Activated T-cell treated with anti-CD3 and anti-CD28 coated beads for 24 hours (primary cell): ENCODE measurements at places on chromosomes 3 and 15.

- DNase-seq = no peak
Observed at GRCh38 chr3:14804835-14805780, 13.7 kb upstream of the FGD5 start.

DNA sequence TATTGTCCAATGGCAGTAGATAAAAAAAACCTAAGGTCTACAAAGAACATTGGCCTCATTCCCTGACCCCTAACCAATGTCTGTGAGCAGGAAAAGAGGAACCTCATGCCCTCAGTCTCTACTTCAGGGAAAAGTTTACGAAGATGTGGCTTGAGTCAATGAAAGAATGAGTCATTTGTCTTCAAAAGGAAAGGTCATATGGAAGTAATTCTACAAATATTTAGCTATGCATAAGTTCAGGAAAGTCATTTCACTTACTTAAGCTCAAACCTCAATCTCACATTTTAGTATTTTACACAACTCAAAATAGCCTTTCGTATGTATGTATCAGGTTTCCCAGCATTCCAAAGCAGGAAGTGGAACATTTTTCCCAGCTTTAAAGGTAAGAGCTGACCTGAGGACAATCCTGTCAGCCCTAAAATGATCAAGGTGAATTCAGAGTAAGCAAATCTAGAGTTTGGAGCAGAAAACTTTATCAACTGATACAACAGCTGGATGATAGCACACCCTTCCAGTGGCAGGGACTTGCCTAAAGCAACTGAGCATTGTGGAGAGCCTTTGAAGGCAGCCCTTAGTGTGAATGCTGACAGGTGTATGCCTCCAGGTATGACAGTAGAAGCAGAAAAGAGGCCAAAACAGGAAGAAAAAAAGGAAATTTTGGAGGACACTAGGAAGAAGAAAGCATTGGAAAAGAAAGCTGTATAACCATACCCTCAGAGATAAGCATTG is 53.9 kb upstream of the ACKR4 start:
- DNase-seq = no peak

DNA sequence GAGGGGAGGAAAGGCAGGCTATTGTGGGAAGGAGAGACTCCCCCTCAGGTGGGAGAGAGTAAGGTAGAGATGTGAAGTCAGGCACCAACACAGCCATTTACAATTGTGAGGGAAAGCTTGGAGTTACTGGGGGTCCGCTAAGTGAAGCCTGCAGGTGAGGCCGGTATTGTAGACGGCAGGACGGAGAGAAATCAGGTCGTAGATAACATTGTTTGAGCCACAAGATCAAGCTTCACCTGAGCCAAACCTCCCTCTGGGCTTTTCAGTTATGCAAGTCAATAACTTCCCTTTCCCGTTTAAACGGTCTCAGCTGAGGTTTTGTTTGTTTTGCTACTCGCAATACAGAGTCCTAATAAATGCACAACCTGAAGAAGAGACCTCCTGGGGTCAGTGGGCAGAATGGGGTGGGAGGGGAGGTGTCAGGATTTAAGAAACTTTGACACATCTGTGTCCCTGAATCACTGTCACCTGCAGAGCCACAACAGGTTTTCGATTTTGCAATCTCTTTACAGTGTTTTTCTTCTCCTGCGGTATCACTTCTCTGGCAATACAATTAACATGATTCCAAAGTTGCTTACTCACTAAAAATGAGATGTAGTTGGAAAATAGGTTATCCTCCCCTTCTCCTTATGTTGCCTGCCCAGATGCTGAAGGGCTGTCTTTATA is 72.0 kb upstream of the GLCE start:
- DNase-seq = no peak

- no peak for DNase-seq
Observed at GRCh38 chr3:14235912-14236295, 57.3 kb downstream of the LSM3 start.

- DNase-seq = no peak
Observed at GRCh38 chr15:57521503-57521902, 70.2 kb upstream of the MYZAP start.

- no peak for DNase-seq
Observed at GRCh38 chr3:96416549-96417255, 397.7 kb upstream of the EPHA6 start.
